Transverse colon (tissue), 4 donors: ENCODE measurements at places on chromosomes 5 and 9. TPM values are rescaled to one million over a fixed set of nuclear protein-coding genes. Genes with fewer than 3 reads are reported as not detected.
A peak's percentile ranks its signal among the peaks of the same experiment; 100 is the strongest.

- no peak for DNase-seq
These were observed 40.5 kb upstream of the MYO10 start for GRCh38 chr5:16976625-16977008.

DNA sequence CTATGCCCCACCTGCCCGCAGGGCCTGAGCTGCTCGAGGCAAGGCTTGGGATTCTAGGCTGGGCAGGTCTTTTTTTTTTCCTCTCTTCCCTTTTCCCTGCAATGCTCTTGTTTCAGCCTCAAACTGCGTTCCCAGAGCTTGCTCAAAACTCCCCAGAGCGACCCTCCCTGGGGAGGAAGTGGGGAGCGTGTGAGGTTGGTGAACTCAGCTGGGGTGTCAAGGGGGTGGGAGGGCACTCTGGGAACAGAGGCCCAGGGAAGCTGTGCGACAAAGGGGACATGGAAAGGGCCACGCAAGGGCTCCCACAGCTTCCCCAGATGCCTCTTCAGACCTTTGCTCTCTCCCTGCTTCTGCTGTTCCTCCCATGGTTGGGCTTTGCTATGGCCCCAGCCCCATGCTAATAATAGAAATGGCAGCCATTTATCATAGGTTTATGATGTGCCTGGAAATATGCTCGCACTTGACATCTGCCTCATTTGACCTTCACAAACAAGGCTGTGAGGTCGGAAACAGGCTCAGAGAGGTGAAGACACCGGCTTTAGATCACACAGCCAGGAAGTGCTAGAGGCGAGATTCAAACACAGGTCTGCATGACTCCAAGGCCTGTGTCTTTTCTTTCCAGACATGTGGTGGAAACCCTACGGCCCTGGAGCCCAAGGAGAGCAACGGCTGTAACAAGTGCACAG, 40.9 kb upstream of the IL17B start:
- no peak for DNase-seq

- no peak for DNase-seq
These were observed 597.3 kb upstream of the SGCD start for GRCh38 chr5:155729684-155730059.

- DNase-seq = peak; percentile 83
These were observed 7.6 kb upstream of the BARX1 start for GRCh38 chr9:93962561-93963440.

DNA sequence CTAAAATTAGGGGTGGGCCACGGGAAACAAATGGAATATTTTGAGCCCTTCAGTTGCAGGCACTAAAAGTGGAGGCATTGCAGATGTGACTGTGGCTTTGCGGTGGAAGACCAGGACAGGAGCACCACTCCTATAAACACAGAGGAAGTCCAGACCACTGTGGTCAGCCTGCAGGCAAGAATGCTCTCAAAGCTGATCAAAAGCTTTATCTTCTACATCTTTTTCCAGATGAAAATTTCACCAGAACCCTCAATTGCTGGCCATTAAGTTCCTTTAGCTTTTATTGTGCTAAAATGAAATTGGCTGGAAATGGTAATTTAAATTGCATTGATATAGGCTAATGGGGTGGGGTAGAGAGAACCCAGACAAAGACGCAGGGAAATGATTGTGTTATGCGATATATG, 208.8 kb downstream of the ERCC6L2 start:
- DNase-seq = no peak

DNA sequence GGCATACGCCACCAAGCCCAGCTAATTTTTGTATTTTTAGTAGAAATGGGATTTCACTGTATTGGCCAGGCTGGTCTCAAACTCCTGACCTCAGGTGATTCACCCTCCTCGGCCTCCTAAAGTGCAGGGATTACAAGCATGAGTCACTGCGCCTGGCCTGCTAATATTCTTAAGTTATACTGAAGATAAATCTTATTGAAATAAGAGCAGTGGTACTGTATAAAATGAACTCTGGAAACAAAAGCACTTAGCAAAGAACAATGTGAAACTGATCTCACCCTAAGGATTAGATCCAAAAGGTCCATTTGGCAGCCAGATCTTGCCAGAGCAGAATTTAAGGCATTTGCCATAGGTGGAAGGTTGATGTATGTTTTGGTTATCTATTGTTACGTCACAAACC, 27.1 kb downstream of the CYSTM1 start:
- DNase-seq = no peak

- DNase-seq = no peak
These were observed 65.2 kb downstream of the RAPGEF1 start for GRCh38 chr9:131674425-131675421.

- DNase-seq = no peak
These were observed 16.9 kb downstream of the COL5A1 start for GRCh38 chr9:134658378-134658955.

DNA sequence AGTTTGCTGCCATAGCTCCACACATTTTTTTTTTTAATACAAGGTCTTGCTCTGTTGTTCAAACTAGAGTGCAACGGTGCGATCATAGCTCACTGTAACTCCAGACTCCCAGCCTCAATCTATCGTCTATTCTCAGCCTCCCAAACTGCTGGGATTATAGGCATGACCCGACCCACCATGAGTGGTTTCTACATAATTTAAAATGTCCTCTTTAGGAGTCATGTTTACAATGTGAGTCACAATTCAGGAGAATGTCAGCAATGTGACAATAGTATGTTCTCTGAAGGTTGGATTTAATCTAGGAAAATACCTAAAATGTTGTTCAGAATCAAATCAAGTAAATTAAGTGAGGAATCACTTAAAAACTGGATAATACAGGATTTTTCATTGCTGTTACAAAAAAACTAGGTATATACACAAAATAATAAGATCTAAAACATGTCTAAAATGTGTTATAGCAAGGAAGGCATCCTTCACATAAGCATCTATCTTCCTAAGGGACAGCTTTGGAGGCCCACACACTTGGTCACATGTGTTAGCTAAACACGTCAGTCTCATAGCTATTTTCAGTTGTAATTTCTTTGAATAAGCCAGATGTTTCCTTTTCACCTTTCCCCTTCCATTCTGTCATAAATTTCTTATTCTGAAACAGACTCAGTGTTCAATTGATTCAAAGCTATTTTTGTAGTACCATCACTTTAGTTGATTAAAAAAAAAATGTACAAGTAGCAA, 30.0 kb upstream of the ELAVL2 start:
- no peak for DNase-seq

DIPK1B gene
- total RNA-seq = 12.3 TPM

UAP1L1 gene
- total RNA-seq = 28.8 TPM

SPINK6 gene
- total RNA-seq = not detected

DRD1 gene
- not detected for total RNA-seq
